ENCODE measurements at places on chromosomes 4 and X. TPM values are rescaled to one million over a fixed set of nuclear protein-coding genes. Genes with fewer than 3 reads are reported as not detected.

The BMX gene
- polyA plus RNA-seq = not detected

The TCEAL1 gene
- polyA plus RNA-seq = 19.7 TPM

The HSFX1 gene
- 0.14 TPM for polyA plus RNA-seq

The NUDT11 gene
- polyA plus RNA-seq = 0.82 TPM

The NEUROG2 gene
- polyA plus RNA-seq = not detected

The FAT4 gene
- polyA plus RNA-seq = not detected

The KLB gene
- not detected for polyA plus RNA-seq

The RAB41 gene
- polyA plus RNA-seq = not detected

The TAF1 gene
- 9.0 TPM for polyA plus RNA-seq

The LNX1 gene
- 0.30 TPM for polyA plus RNA-seq

The TMPRSS11E gene
- polyA plus RNA-seq = not detected

The S100G gene
- polyA plus RNA-seq = not detected

The UCP1 gene
- not detected for polyA plus RNA-seq

The CA5B gene
- polyA plus RNA-seq = 94.6 TPM

The RASSF6 gene
- polyA plus RNA-seq = not detected

DNA sequence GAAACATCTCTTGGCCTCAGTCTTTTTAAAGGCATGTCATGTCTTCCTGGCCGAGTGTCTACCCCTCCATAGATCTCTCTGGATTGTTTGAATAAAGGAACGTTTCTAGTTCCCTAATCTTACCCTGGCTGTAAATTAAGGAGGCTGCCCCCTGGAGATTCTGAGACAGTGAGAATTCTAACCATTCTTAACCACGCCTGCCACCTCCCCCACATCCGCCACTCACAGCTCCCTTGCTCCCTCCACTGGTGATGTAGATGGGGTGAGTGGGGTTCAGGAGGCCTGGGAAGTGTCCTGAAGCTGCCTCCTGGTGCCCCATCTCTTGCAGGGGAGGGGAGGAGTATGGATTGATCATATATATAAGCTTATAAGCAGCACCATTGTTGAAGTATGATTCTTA, 48.0 kb upstream of the TRIM2 start:
- no peak for DNase-seq

GRCh38 chr4:123257591-123257990, 139.0 kb upstream of the SPRY1 start:
- DNase-seq = no peak

GRCh38 chrX:21408307-21408706, 34.1 kb downstream of the CNKSR2 start:
- DNase-seq = no peak

DNA sequence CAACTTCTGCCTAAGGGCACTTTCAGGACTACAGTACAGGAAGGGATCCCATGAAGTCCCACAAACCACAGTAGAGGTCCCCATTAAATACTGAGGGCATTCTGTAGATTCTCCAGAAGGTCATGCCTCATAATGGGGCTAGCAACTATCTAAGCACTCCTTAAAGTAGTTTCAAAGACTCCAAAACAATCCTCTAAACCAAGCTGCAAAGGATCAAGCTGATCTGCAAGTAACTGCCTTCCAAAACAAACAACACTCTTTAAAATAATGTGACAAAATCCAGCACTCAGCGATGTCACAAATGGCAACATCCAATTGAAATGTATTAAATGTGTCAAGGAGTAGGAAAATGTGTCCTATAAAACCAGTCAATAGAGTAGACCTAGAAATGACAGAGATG, 118.7 kb downstream of the FRYL start:
- no peak for DNase-seq

DNA sequence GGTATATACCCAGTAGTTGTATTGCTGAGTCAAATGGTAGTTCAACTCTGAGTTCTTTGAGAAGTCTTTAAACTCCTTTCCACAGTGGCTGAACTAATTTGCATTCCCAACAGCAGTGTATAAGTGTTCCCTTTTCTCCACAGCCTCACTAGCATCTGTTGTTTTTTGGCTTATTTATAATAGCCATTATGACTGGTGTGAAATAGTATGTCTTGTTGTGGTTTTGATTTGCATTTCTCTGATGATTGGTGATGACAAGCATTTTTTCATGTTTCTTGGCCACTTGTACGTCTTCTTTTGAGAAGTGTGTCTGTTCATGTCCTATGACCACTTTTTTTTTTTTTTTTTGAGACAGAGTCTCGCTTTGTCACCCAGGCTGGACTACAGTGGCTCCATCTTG, 30.5 kb downstream of the GPR50 start:
- DNase-seq = no peak

GRCh38 chr4:47704693-47705325, 133.1 kb downstream of the CORIN start:
- DNase-seq = no peak

GRCh38 chr4:153447175-153447905, 18.8 kb upstream of the TMEM131L start:
- no peak for DNase-seq

- DNase-seq = no peak
Observed at GRCh38 chrX:135981010-135981409, 4.2 kb upstream of the SLC9A6 start.

DNA sequence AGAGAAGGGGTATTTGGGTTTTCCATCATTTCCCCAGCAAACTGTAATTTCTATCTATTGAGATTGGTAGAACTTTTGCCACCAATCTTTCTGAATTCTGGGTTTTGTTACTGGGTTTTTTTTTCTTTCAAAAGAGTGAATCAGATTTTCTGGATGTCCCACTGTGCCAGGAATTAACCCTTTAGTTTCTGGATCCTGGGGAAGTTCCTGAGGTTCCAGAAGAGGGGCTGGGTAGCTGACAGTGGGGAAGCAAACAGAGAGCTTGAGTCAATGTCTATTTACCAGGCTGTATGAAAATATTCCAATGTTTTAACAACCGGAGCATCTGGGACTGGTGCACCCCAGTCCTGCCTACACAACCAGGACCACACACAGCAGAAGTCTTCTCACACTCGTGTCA, 25.8 kb upstream of the SOD3 start:
- DNase-seq = no peak

- no peak for DNase-seq
Observed at GRCh38 chr4:110003401-110004187, 90.9 kb downstream of the EGF start.

- no peak for DNase-seq
Observed at GRCh38 chr4:64305565-64306254, 103.5 kb downstream of the TECRL start.

GRCh38 chrX:55279832-55280231, 15.1 kb upstream of the PAGE3 start:
- DNase-seq = no peak

- DNase-seq = no peak
Observed at GRCh38 chr4:121096629-121097028, 24.3 kb upstream of the NDNF start.

GRCh38 chr4:14035076-14035475, 407.6 kb upstream of the BOD1L1 start:
- DNase-seq = no peak

- no peak for DNase-seq
Observed at GRCh38 chr4:151882072-151882803, 121.4 kb upstream of the GATB start.

DNA sequence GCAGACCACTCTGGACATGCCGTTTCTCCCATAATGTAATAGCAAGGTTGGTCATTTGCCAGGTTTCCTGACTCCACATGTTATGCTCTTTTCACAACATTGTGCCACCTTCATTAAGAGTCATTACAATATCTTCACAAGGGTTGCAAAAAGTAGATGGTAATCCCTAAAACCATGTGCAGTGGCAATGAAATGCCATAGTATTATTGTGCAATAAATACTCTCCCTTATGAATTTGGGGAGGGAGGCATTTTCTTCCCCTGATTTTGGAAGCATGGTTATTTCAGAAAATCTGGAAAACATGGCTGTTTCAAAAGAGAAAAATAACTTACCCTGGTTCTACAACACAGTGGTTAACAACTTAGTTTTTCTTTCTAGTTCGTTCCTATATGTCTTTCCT, 75.1 kb downstream of the BLTP1 start:
- no peak for DNase-seq

- no peak for DNase-seq
Observed at GRCh38 chrX:11105080-11105479, 6.1 kb upstream of the HCCS start.

Measured in CD8-positive, alpha-beta memory T cell (primary cell).